ENCODE measurements at places on chromosomes 16 and 17.

- H3K27me3 ChIP-seq = no peaks in the 10 kb centered on the region
- H3K36me3 ChIP-seq = no peaks in the 10 kb centered on the region
- DNase-seq = no peak
- no peak overlapping the region for H3K27ac ChIP-seq
- no peaks in the 10 kb centered on the region for H3K4me1 ChIP-seq
- no peak overlapping the region for H3K4me3 ChIP-seq
These were observed 228.6 kb downstream of the ZFHX3 start for GRCh38 chr16:72819345-72819744.

DNA sequence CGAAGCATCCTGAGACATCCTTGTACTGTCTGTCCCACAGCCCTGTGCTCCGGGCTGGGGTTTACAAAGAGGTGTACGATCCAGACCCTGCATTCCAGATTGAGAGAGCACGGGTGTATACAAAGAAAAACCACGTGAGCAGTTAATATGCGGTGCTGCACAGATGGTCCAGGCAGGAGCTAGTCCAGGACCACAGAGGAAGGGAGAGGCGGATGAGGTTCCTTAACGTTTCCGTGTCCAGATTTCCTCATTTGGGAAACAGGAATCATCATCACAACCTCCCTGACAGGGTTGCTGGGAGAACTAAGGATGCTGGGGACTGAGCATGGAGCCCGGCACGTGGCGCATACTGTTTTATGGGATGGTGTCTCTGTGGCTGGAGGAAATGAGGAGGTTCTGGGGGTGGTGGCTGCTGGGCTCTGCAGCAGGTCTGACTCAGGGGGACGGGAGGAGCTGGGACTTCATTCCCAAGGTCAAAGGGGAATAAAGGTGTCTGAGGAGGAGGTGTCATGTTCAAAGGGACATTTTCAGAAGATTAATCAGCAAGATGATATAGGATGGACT lies 26.2 kb downstream of the WIPI1 start:
- no peak overlapping the region for H3K4me3 ChIP-seq
- no peaks in the 10 kb centered on the region for H3K27me3 ChIP-seq
- no peak for DNase-seq
- H3K27ac ChIP-seq = no peak overlapping the region

DNA sequence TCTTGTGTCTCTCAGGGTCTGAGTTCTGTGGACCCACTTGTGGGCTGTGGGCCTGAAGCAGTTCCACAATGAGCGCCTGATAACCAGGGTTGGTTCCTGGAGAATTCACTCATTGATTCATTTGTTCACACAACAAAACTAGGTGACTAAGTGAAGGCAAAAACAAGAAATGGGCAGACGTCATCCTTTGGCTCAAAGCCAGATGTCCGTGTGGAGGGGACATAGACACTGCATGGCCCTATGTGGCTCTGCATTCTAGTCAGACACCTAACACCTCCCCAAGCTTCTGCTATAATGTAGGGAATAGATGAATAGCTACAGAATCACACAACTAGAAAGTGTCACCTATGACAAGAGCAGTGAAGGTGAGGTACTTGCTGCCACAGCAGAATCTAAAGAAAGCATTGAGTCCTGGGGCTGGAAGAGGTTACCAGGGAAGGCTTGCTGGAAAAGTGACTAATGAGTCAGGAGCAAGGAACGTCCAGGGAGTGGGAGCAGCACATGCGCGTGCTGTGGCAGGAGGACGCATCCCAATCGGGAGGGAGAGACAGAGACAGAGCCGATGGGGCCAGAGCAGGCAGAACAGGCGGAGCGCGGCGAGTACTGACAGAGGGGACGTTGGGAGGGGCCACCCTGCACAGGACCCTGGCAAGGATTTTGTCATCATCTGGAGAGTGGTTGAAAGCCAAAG lies 58.9 kb downstream of the CES1 start:
- no peaks in the 10 kb centered on the region for H3K27me3 ChIP-seq
- no peaks in the 10 kb centered on the region for H3K4me1 ChIP-seq
- H3K4me3 ChIP-seq = no peak overlapping the region
- DNase-seq = no peak

- no peak for DNase-seq
- no peak overlapping the region for H3K4me3 ChIP-seq
- H3K27me3 ChIP-seq = no peaks in the 10 kb centered on the region
These were observed 21.7 kb upstream of the NFAT5 start for GRCh38 chr16:69544088-69544487.

DNA sequence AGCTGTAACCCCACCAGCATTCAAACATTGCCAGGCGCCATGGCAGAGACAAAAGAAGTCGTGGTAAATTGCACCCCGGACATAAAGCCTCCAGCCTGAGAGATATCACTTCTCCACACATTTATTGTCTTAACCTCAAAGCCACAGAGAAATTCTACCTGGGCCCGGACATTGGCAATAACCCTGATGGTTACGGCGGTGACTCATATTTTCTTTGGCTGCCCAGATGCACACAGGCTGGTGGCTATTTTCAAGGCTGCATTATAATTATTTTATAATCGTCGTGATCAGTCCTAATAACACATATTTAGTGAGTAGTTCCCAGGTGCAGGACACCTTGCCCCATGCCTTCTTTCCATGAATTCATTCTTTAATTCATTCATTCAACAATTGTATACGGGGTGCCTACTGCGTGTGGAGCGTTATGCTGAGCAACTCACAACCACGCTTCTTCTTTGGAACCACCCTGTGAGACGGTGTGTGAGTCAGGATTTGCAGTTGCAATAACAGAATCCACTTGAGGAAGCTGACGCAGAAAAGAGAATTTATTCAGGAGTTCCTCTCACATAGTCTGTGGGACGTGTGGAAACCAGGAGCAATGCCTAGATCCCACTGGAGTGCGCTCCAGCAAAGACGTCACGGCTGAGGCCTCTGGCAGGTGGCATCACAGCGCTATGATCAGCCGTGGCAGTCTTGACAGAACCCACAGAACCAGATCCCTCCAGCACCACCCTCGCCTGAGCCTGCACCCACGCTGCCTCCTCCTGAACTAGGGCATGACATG lies 245.7 kb downstream of the FOXL1 start:
- H3K27ac ChIP-seq = peak overlapping the region; percentile 72
- H3K36me3 ChIP-seq = no peaks in the 10 kb centered on the region
- peaks cover 30% of the 10 kb centered on the region for H3K4me1 ChIP-seq
- H3K4me3 ChIP-seq = peak overlapping the region; percentile 47

- H3K27me3 ChIP-seq = no peaks in the 10 kb centered on the region
- no peaks in the 10 kb centered on the region for H3K36me3 ChIP-seq
- peak overlapping the region; percentile 82 for H3K4me3 ChIP-seq
- no peak for DNase-seq
- peaks cover 49% of the 10 kb centered on the region for H3K4me1 ChIP-seq
These were observed 1.5 kb upstream of the MARF1 start for GRCh38 chr16:15644267-15644961.

GRCh38 chr16:84813141-84813934 lies 6.4 kb upstream of the CRISPLD2 start:
- H3K27ac ChIP-seq = no peak overlapping the region
- H3K27me3 ChIP-seq = no peaks in the 10 kb centered on the region
- H3K4me3 ChIP-seq = no peak overlapping the region
- no peak for DNase-seq

- H3K4me1 ChIP-seq = no peaks in the 10 kb centered on the region
- H3K36me3 ChIP-seq = no peaks in the 10 kb centered on the region
- no peak overlapping the region for H3K4me3 ChIP-seq
These were observed 27.2 kb downstream of the SNX20 start for GRCh38 chr16:50653633-50654519.

- no peaks in the 10 kb centered on the region for H3K27me3 ChIP-seq
- H3K27ac ChIP-seq = no peak overlapping the region
- no peak overlapping the region for H3K4me3 ChIP-seq
- no peaks in the 10 kb centered on the region for H3K36me3 ChIP-seq
- H3K4me1 ChIP-seq = no peaks in the 10 kb centered on the region
These were observed 483.0 kb downstream of the TMEM114 start for GRCh38 chr16:8107296-8107695.

DNA sequence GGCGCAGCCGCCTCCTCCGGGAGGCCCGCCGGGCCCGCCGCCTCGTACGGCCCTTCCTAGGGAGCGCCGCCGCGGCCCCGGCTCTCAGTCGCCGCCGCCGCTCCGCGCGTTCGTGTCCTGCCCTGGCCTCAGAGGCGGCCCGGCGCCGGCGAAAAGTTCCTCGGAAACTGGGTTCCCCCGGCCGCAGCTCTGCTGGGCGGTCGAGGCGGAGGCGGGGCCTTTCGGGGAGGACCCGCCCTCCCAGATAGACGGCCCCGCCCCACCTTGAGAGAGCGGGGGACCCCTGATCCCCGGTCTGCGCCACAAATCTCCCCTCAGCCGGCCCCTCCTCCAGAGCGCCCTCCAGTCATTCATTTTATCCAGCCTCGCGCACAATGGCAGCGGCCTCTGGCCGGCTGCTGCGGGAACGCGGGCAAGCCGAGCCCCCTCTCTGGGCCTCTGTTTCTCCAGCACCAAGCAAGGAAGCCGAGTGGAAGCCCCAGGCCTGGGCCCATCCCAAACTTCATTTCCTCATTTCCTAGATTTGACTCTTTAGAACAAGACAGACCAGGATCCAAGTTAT lies at the start of gene SREBF1:
SREBF1 (minus strand) TSS at position 169 of the 562 bp plus-strand sequence. CDS start 169 bp downstream, outside the sequence.
- 0 out of 2 replicates have a peak, but pooled peaks cover 2% of the 10 kb centered on the region for H3K36me3 ChIP-seq
- peaks cover 59% of the 10 kb centered on the region for H3K4me1 ChIP-seq
- DNase-seq = no peak

- DNase-seq = no peak
- H3K27ac ChIP-seq = peak overlapping the region; percentile 73
- peaks cover 19% of the 10 kb centered on the region for H3K4me1 ChIP-seq
- H3K4me3 ChIP-seq = no peak overlapping the region
- peaks cover 2% of the 10 kb centered on the region for H3K36me3 ChIP-seq
These were observed 3.4 kb upstream of the NSRP1 start for GRCh38 chr17:30113213-30113612.

GRCh38 chr16:69064124-69064763 lies 41.2 kb upstream of the HAS3 start:
- no peaks in the 10 kb centered on the region for H3K36me3 ChIP-seq
- H3K27me3 ChIP-seq = no peaks in the 10 kb centered on the region
- H3K4me1 ChIP-seq = peaks cover 5% of the 10 kb centered on the region

DNA sequence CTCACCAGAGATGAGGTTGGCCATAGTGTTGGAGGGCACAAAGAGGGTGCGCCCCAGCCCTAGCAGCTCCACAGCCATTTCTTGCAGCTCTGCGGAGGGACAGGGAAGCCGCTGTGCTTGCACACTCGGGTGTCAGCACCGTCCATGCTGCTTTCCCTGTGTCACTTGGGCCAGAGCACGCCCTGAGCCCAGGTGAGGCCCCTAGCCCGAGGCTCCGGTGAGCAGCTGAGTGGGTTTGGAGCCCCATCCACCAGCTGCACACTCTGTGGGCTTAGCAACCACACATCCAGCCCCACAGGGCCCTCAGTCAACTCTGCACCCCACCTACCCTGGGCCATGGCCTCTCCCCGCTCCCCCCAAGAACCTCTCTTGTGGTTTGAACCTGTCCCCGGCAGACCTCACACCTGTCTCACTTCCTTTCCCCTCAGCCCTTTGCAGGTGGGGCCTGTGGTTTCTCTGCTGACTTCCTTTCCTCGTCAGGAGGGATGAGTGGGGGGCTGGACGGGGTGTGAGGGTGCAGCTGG lies 20.7 kb downstream of the TMEM235 start:
- peaks cover 19% of the 10 kb centered on the region for H3K4me1 ChIP-seq
- DNase-seq = no peak
- H3K4me3 ChIP-seq = no peak overlapping the region
- H3K27ac ChIP-seq = no peak overlapping the region
- H3K27me3 ChIP-seq = no peaks in the 10 kb centered on the region
